Activated CD4-positive, alpha-beta T cell treated with anti-CD3 and anti-CD28 coated beads, Interleukin-2, amount 50 U/mL, for 1 hour (primary cell): ENCODE measurements at places on chromosomes 2 and 18.

DNA sequence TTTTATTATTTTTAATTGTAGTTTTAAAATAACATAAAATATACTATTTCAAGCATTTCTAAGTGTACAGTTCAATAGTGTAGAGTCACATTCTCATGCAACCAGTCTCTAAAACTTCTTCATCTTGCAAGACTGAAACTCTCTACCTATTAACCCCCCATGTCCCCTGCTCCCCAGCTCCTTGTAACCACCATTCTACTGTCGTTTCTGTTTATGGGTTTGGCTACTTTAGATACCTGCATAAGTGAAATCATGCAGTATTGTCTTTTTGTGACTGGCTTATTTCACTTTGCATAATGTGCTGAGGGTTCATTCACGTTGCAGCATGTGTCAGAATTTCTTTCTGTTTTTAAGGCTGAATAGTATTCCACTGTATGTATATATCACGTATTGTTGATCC, 139.4 kb downstream of the SMAD7 start:
- DNase-seq, result no peak

- no peak for DNase-seq
Measured at GRCh38 chr2:102190430-102191107, 3.7 kb downstream of the IL1RL2 start.

DNA sequence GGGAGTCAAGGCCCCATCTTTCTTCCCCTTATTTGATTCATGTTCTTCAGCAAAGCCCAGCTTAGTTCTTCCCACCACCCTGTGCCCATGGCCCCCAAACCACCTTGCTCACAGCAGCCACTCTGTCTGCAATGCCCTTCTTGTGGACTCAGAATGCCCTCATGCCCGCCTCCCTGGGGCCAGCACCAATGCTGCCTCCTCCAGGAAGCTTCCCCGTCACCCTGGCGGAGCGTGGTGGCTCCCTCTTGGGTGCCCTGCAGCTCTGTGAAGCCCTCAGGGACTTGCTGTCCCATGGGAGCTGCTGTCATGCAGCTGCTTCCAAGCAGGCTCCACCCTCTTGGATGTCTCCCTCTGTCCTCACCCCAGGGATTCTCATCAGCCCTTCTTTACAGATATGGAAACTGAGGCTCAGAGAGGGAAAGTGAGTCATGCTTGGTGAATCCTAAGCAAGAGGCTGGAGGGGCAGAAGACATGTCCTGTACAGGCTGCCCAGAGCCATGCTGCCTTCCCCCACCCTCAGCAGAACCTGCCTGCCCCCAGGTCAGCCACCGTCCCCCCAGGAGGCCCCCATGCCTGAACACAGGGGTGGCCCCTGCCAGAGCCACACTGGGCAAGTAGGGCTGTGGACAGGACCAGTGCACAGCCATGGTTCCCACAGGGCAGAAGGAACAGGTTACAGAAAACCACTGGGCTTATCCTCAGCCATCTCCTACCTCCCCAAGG, 11.8 kb upstream of the DUSP2 start:
- DNase-seq, result no peak

- DNase-seq, result no peak
Measured at GRCh38 chr2:55107436-55107835, 57.2 kb upstream of the RTN4 start.

GRCh38 chr2:219183151-219183772, 5.2 kb downstream of the RETREG2 start:
- no peak for DNase-seq

DNA sequence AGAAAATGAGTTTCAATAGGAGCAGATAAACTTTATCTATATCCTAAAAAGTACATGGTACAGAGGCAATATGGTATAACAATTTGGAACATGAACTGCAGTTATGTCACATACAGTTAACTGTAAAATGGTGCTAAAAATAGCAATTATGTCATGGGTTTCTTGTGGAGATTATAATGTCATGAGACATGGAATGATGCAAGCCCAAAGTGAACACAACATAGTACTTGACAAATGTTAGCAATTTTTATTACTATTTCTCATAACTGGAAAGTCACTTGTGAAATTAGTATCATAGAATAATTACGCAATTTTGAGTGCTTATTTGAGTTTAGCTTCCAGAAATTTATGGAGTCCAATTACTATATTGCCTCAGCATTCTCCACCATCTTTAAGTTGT, 1263.4 kb downstream of the DSC3 start:
- DNase-seq, result no peak

DNA sequence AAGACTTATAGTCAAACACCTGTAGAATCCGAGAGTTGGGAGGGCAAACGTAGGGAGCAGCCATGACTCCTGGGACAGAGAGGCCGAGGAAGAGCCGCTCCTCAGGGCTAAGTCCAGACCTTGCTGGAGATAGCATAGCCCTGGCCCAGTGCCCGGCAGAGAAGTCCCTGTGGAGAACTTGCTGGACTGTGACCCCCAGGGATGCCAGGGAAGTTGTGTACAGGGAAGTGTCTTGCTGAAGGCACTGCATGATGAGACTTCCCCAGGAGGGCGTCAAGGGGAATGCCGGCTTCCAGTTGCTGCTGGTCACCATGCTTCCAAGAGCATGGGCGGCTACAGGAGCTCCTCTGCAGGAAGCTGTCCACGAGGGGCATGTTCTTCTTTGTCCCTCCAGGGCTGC, 8.6 kb upstream of the CNDP1 start:
- no peak for DNase-seq

- no peak for DNase-seq
Measured at GRCh38 chr2:56502616-56503015, 318.8 kb downstream of the CCDC85A start.

DNA sequence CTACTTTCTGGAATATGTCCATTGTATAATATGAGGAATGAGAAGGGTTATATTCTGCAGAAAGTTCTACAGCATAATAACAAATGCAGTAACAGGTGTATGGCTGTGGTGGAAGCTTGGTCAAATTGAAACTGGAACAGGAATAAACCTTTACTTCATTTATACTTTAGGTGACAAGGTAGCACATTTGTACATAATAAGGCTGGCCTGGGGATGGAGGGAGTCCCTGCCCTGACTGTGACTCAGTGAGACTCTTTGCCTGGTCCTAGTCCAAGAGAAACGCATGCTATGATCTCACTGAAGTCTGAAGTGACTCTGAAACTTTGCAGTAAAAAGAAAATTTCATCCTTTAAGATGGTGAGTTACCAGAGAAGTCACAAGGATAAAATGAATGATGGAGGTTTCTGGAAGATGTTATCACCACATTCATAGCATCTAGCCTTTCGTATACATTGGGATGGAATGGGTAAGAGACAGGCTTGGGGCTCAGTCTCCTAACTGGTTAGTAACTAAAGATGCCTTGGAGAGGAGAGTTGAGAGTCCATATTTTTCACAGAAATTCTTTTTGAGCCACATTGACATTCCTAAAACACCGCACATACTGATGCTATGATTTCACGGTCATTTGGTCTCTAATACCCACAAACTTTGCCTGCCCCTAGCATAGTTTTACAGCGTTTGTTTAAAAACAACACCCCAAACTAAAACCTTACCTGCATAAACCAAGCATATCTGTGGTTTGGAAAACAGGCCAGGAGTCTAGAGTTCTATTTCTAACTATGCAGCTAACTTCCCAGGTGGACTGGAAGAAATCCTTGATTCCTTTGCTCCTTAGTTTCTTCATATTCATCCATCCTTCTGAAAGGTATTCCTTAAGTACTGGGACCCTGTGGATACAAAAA, 42.4 kb upstream of the NABP1 start:
- DNase-seq, result no peak

- DNase-seq, result no peak
Measured at GRCh38 chr2:200322607-200323006, 16.1 kb downstream of the SPATS2L start.

DNA sequence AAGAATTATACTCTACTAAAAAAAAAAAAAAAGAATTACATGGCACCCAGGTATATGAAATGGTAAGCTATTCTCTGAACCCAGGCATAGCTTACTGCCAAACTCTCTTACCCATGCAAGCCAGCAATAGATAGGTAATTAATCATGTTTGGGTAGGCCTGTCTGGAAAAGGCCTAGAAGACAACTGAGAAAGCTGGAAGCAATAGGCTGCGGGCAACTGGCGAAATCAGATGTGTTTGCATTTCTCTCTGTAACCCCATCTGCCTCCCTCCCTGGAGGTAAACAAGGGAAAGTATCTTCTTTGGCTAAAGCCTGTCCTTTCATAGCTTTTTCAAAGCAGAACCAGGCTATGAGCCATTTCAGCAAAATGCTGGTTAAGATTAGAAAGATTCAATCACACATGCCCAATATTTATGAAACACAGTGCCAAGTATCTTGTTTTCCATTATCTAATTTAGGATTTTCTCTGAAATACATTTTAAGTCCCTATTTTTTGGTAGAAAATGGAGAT, 934.8 kb upstream of the DDX18 start:
- no peak for DNase-seq

- DNase-seq, result no peak
Measured at GRCh38 chr2:225765820-225766219, 366.3 kb downstream of the NYAP2 start.

- no peak for DNase-seq
Measured at GRCh38 chr2:229445019-229445418, 173.9 kb upstream of the PID1 start.

GRCh38 chr2:236579048-236579745, 9.6 kb downstream of the ACKR3 start:
- no peak for DNase-seq

- no peak for DNase-seq
Measured at GRCh38 chr2:22904126-22904684, 480.8 kb upstream of the KLHL29 start.

- no peak for DNase-seq
Measured at GRCh38 chr2:240987588-240987987, 10.8 kb upstream of the SNED1 start.

GRCh38 chr2:241189093-241189855, 797 bp downstream of the ANO7 start:
- DNase-seq, result no peak

GRCh38 chr2:196516564-196516963, 123.0 kb upstream of the CCDC150 start:
- DNase-seq, result no peak

DNA sequence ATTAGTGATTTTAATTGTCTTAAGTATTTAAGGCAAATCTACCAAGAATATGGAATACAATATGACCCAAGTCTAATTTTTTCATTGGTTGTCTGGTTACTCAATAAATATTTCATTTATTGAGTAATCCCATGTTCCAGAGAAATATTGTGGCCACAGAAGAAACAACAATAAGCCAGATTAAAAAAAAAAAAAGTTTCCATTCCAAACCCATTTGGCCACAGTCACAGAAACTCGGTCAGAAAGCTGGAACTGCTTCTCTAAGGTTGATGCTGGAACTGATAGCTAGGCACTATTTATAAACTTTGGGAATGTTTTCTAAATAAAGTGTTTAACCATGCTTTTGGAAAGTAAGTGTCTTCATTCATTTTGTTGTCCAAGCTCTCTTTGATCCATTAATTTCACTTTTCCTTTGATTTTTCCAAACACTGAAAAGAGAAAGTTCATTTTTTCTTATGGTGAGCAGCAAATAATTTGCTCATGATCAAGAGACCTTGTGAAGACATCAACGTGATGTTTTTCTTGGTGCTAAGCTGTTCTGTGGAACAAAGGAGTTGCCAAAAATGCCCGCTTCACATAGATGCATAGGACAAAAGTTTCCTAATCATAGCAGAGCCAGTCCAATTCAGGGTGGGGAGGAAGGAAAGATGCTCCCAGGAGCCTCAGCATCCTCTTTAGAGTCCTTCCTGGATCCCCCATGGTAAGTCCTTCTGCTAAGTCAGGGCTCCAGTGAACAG, 72.1 kb upstream of the CCBE1 start:
- no peak for DNase-seq

DNA sequence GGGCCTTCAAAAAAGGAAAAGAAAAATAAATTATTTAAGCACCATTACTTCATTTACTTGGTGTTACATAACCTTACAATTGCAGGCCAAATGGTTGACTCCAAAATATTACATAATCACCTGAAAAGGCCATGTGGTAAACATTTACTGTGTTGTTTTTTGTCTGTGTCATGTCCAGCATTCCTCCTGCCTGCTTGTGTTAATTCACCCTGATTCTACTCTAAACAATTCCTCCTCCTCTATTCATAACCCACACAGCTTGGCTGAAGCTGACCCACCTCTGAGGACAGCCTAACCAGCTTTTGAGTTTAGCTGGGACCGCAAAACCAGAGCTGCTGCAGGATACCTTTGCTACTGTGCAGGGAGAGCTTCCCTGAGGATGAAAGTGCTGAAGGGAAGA, 35.4 kb downstream of the TMX3 start:
- no peak for DNase-seq

DNA sequence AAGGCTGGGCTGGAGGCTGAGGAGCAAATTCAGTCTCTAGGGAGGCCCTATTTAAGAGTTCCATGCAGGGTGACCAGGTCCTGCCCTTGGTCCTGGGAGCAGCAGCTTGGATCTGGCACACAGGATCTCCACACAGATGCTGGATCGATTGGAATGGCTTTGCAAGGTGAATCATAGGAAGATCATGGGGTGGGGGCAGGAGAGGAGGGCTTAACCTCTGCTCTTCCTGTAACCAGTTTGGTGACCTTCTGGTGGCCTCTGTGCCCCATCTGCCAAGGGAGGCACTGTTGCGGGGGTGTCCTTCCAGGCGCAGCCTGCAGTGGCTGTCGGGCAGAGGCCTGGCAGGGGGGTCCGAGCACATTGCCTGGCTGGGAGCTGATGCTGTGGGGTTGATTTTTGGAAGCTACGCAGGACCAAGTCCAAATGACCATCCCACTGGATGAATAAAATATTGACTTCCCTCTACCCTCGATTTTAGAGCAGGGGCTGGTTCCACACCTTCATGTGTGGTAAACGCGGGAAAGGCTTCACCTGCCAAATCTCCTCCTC, 79.7 kb downstream of the EDAR start:
- DNase-seq, result no peak

GRCh38 chr2:160141912-160142311, 58.2 kb downstream of the ITGB6 start:
- DNase-seq, result no peak

DNA sequence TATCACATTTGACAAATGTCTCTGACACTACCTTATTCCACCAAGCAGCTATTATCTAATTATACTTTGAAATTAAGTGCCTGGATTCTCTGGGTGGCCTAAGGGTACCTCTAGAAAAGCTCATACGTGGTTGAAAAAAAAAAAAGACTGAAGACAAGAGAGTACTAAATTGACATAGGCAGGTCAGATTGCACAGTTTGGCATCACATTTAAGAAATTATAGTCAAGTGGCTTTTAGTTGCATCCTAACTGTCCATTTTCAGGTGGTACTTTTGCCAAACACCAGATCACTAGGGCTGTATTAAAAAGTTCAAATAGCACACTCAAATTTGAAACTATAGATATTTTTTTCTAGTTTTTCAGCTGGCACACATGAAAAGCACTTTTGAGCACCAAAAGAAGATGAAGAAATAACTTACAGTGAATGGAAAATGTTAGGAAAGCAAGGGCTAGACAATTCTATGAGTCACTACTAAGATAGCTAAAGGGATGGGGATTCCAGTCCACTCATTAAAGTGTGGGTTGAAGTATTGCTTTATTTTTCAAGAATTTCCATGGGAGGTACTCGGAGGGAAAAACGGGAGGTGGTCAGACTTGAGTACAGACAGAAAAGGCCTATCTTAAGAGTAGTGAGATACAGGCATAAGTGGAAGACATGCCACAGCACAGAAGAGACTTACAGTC, 106.5 kb upstream of the COL5A2 start:
- DNase-seq, result no peak

GRCh38 chr2:131030478-131030971, 62.7 kb downstream of the FAM168B start:
- DNase-seq, result no peak
